Heart left ventricle (tissue), 16 donors: ENCODE measurements at places on chromosomes 5 and 9.

DNA sequence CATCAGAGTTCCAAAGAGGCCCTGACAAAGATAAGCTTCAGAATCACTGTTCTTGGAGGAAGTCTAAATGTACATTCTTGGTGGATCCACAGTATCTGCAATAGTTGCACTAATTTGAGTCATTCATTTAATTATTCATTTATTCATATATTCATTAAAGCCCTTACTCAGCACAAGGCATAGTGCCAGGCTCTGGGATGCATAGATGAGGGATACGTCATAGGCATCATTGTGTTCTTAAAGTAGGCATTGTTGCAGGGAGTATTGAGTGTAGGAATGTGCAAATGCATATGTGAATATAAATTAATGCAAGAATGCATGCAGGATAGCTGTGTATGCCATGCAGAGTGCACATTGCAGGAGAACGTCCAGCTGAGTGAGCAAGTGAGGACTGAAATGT lies 100.7 kb downstream of the DRD1 start:
- DNase-seq: no peak

- no peak for DNase-seq
These were observed 388.0 kb upstream of the PIK3R1 start for GRCh38 chr5:67827541-67827940.

DNA sequence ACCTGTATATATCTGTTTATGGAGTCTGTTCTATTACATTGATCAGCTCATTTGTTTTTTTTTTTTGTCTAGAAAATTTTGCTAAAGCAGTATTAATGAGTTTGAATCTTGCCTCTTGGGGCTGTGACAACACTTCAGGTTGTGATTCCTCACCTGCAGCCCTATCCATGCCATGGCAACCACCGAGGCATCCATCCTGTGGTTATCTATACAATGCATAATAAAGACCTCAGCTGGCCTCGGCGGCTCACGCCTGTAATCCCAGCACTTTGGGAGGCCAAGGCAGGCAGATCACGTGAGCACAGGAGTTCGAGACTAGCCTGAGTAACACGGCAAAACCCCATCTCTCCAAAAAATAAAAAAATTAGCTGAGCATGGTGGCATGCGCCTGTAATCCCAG lies 28.1 kb upstream of the PDCD1LG2 start:
- no peak for DNase-seq

GRCh38 chr9:91119679-91120078 lies 242.0 kb downstream of the AUH start:
- DNase-seq: no peak

DNA sequence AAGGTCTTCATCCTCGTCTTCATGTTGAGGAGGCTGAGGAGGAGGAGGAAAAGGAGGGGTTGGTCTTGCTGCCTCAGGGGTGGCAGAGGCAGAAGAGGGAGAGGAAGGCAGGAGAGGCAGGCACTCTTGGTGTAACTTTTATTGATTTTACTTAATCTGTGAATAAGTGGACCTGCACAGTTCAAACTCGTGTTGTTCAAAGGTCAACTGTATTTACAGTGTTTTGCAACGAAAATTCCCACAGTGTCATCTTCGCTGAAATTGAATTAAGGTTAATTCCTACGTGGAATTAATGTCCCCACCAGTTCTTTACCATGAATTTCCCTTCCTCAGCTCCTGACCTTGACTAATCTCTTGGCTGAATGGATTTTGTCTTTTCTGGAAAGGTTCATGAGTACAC lies 21.2 kb upstream of the ENHO start:
- no peak for DNase-seq

- peak; percentile 7 for DNase-seq
These were observed 10.9 kb upstream of the IL3 start for GRCh38 chr5:132049559-132049958.

- DNase-seq: no peak
These were observed 60.9 kb downstream of the DOCK2 start for GRCh38 chr5:169697976-169698375.
